Right ventricle myocardium superior (tissue), 1 donor: ENCODE measurements at places on chromosomes 6 and 20. TPM values are rescaled to one million over a fixed set of nuclear protein-coding genes. Genes with fewer than 3 reads are reported as not detected.

DNA sequence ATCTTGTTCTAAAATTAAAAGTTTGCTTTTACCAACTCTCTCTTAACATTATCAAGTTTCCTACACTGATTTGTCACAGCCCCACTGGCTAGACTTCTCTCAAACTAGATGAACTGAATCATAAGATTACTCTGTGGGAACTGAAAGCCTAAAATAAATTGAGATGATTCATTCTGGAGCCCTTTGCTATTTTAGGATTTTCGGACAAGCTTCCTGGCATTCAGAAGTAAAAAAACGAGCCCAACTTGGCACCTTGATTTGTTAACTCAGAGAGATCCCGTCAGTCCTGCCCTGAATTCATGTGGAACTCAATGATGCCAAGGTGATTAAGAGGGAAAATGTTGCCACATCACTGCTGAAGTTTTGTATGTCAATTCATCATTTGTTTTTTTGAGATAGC, 122.0 kb upstream of the NRSN1 start:
- DNase-seq = no peak

GRCh38 chr20:41304424-41305079, 13.0 kb downstream of the ZHX3 start:
- DNase-seq = no peak

DNA sequence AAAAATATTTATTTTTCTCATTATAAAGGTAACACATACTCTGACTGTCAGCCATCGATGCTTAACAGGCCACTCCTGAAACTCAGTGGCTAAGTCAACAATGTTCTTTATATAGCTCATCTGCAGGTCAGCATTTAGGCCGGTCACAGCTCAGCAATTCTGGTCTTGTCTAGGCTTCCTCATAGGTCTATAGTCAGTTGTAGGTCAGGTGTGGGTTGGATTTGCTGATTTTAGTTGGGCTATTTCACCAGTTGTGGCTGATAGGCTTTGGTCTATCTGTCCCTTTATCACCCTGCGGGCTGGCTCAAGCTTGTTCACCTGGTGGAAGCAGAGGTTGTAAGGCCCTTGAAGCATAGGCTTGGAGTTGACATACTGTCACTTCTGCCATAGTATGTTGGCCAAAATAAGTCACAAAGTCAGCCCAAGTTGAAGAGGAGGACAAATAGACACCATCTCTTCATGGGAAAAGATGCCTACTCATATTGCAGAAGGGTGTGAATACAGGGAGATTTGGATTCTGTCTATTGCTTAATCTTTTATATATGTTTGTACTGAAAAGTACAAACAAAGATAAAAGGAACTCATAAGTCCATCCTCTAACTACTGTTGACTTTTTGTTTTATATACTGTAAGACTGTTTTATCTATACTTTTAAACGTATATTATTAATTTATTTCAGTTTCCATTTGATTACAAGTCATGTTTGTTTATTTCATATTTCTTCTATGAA, 75.0 kb downstream of the BCKDHB start:
- DNase-seq = no peak

DNA sequence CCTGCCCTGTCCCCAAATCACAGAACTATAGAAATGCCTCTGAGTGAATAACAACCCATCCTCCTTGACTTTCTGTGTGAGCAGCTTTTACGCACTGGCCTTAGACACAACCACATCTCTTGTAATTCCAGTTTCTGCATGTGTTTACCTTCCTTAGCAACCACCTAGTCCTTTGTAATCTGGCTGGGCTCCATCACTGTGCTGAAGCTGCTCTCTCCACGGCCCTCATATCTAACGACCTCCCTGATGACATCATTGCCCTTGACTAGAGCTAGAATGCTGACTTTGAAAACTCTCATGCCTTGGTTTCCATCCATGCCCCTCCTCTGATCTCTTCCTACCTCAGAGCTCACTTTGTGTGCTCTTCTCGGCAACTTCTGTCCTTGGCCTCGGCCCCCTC, 30.5 kb upstream of the GLP1R start:
- no peak for DNase-seq

GRCh38 chr6:163127587-163127986, 286.9 kb upstream of the QKI start:
- DNase-seq = no peak

DNA sequence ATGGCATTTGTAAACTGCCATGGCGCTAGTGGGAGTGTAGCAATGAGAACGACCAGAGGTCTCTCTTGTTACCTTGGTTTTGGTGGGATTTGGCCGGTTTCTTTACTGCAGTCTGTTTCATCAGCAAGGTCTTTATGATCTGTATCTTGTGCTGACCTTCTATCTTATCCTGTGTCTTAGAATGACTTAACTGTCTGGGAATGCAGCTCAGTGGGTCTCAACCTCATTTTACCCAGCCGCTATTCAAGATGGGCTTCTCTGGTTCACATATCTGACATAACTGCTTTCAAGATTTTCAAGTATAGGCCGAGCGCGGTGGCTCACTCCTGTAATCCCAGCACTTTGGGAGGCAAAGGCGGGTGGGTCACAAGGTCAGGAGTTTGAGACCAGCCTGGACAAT, 1.9 kb upstream of the SFT2D1 start:
- DNase-seq = no peak

- no peak for DNase-seq
Observed at GRCh38 chr6:42973926-42974325, 5.1 kb downstream of the PEX6 start.

DNA sequence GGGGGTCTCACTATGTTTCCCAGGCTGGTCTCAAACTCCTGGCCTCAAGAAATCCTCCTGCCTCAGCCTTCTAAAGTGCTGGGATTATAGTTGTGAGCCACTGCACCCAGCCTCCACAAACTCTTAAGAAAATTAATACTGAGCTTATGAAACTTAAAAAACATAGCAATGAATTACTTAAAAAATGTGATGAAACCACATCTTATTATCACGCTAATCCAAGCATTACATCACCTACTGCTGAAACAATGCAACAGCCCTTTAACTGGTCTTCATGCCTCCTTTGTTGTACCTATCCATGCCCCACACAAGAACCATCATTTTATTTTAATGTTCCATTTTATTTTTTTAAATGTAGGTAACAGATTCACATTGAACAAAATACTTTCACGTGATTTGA, 24.9 kb downstream of the SESN1 start:
- no peak for DNase-seq

- no peak for DNase-seq
Observed at GRCh38 chr20:51566594-51566993, 24.1 kb upstream of the NFATC2 start.

DNA sequence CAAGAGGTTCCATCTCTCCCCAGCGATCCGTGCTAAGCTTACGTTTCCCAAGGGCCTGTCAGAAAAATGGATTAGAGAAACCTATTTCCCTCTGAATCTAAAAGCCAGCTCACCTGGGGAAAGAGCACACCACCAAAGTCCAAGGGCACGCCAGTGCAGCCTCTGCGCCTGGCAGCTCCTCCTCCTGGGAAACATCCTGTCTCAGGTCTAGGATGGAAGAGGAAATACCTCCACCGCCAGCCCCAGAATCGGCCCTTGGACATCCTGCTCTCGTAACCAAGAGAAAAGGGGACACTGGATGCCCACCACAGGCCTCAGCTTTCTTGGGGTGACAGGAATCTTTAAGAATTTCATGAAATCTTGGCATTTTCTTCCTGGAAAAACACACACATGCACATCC, 18.7 kb downstream of the RAMACL start:
- no peak for DNase-seq

DNA sequence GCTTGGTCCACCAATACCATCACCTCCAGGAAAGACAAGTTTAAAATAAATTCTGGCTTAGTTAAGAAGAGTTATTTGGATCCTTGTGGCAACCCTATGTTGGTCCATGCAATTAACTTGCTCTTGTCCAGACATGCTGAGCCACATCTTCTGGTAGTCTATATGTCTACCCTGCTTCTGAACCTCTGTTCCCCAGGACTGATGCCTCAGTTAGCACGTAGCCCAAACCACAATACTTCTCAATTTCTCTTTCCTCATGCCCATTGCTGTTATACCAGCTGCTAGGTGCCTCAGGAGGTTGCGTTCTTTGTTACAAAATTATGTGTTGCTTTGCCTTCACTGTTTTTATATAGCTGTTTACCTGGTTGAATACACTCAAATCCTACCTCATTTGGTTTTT, 116.4 kb upstream of the KCNQ5 start:
- DNase-seq = no peak

DNA sequence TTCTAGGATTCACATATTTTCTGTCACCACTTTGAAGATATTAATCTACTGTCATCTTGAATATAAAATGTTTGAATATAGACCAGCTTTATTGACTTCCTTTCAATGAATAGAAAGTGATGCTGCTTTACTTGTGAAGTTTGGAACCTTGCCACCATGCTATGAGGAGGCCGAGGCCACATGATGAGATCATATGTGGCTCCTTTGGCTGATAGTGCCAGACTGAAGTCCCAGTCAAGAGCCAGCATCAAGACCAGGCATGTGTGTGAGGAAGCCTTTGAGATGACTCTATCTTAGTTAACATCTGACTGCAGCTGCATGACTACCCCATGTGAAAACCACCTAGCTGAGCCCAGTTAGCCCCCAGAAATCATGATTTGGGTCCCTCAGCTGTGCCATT, 169.5 kb downstream of the OTOR start:
- no peak for DNase-seq

DNA sequence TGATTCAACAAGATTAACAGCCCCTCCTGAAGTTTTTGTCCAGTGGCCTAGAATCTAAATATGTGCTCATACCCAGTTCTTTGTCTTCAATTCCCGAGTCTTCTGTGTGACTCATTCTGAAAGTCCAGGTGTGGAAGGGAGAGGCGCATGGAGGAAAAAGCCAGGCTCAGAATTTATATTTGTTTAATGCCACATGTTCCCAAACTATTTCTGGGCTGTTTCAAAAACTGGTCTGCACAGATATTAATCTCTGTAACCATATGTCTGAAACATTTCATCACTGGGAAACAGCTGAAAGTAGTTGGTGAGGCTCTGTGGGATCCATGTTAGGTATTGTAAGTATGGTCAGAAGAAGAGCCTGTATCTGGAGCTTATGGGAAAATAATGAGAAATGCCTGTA, 266.0 kb downstream of the PAX1 start:
- DNase-seq = no peak

DNA sequence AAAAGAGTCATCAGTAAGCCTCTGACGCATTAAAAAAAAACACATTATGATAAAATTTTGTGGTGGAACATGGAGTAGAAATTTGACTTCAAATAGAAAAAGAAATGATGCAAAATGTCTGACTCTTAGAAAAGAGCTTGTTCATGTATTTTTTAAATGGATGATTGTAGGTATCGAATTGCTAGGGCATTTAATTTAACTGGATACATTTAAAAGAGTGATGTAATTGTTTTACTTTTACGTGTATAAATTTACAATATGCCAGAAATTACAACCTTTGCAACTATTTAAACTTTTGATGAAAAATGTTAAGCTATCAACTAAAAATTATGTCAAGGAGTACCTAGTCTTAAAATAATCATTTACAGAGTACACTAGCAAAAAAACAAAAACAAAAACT, 4.5 kb upstream of the SDC4 start:
- no peak for DNase-seq

GRCh38 chr6:139402876-139403386, 28.5 kb upstream of the CITED2 start:
- DNase-seq = no peak

The TNFRSF6B gene
- 0.32 TPM for total RNA-seq

The BTNL2 gene
- not detected for total RNA-seq

The PPP1R3G gene
- 14.2 TPM for total RNA-seq
